ENCODE measurements at places on chromosomes 13 and 19. TPM values are rescaled to one million over a fixed set of nuclear protein-coding genes. Genes with fewer than 3 reads are reported as not detected.

GRCh38 chr19:39943586-39943985 lies 9.2 kb upstream of the FCGBP start:
- no peak for DNase-seq

DNA sequence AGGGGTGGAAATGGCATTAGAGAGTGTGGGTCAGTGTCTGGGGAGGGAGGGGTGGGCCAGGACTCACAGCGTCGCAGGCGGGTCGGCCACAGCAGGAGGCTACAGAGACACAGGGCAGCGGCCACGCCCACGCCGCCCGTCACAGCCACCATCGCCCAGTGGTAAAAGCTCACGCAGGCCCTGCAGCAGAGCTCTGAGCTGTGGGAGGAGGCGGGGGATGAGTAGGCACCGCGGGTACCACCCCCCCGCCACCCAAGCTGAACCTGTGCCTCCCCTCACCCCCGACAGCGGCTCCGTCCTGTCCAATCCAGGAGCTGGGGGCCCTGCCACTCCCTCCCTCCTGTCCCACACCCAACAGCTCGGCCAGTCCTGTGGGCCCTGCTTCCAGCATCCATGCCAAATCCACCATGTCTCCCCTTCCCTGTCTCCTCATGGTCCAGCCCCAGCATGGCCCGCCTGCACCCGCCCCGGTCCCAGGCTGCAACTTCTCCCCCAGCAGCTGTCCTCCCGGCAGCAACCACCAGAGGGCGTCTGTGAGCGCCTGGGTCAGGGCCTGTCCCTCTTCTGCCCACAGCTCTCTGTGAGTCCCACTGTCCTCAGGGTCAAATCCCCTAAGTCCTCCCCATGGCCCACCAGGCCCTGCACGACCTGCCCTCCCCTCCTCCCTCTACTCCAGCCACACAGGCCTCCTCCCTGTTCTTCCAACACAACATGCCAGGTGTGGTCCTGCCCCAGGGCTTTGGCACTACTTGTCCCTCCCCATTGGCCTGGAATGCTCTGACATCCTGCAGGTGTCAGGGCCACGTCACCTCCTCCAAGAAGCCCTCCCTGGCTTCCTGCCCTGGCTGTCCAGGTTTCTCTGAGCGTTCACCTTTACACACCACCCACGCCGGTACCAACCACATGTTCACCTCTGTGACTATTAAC lies 6.0 kb downstream of the TEKTIP1 start:
- peak; percentile 71 for DNase-seq

GRCh38 chr19:38263689-38264485 lies 486 bp upstream of the SPINT2 start:
- peak; percentile 76 for DNase-seq

DNA sequence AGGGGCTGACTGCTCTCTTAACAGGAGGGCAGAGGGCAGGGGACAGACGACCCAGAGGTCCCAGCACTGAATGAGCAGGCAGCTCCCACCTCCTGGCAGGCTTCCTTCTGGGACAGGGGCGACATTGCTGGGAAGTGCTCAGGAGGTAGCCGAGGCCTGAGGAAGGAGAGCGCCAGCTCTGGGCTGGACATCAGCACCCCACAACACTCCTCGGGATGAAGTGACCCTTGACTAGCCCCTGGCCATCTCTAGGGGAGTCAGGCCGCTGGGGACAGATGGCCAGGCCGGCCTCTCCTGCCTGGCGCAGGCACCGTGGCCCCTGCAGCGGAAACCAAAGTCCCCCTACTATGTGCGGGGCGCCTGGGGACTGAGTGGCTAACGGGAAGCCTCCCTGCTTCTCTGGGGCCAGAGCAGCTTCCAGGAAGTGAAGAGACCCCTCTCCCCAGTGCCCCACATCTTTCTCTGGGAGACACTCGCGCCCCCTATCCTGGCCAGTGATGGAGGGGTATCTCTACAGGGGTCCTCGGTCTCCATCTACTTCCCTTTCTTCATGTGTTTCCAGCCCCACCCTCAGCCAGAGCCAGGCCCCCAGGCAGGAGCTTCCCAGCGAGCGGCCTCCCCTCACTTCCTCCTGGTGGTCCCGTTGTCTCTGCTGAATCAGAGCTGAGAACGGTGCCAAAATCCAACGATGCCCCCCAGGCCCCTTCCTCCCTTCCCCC lies 10.1 kb downstream of the PRR36 start:
- DNase-seq: no peak

GRCh38 chr19:33064792-33065550 lies at the start of gene RHPN2:
TSS of gene RHPN2 (minus strand) at chr19:33064888. CDS start at chr19:33064852, 36 bp downstream.
- no peak for DNase-seq

GRCh38 chr19:18537431-18537830 lies 5.9 kb downstream of the FKBP8 start:
- DNase-seq: no peak

DNA sequence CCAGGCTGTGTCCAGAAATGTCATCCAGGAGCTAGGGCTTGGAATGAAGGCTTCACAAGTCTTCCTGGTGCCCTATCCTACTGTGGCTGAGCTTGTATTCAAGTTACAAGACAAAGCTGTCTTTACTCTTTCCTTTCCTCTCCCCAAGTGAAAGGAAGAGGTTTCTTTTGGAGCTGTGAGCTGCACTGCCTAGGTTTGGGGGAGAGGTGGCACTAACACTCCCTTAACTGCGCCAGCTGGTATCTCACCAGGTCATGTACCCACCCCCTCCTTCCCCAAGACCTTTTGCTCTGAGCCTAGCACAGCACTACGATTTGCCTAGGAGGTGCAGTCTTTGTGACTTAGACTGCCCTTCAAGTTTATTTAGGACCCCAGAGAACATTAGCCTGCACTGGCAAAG lies 2053.6 kb upstream of the PRR20A start:
- DNase-seq: no peak

DNA sequence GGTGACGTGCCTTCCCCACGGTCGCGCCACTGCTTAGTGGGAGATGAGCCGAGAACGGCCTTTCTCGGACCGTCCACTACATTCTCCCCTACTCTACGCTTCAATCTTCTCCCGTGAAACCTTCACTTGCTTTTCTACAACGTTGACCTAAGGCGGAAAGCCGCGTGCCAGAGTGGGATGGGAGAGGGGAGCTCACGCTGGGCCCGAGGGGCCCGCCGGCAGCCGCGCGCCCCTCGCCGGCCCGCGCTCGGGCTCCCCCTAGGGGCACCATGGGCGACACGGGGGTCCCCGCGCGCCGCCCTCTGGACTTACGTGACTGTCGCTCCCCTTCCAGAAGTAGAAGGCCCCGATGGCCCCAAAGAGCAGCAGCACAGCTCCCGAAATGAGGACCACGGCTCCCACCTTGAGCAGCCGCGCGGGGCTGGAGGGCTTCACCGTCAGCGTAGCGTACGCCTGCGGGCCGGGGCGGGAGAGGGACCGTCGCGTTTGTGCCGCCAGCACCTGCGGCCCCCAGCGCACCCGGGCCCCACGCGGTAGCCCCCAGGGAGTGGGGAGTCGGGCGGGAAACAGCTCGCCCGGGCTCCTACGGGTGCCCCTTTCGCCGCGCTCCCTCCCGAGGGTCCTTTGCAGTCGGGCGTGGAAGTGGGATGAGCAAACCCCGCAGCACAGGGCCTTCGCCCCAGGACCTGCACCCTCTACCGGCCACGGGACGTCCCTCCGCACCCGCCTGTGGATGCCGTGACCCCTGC lies 727 bp downstream of the CNMD start:
- DNase-seq: no peak

DNA sequence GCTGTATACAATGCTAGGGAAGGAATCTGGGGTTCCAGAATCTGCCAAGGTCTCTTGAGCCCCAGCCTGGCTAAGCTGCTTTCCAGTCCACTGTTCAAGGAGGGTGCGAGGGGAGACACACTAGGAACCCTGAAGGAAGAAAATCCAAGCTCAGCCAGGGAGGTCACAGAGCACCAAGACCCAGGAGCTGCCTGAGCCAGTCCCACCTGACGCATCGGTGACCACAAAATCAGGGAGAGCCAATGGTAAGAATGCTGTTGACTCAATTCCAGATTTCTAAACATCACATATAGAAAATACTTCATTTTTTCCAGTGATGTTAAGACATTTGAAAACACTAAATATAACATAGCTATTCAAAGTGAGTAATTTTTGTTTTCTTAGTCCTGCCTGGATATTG lies 50.1 kb downstream of the CEP89 start:
- DNase-seq: no peak

- peak; percentile 95 for DNase-seq
Observed at GRCh38 chr19:58554494-58555368, at the start of gene CHMP2A. TSS of gene CHMP2A (minus strand) at chr19:58555105. CDS start at chr19:58554212, 893 bp downstream.

DNA sequence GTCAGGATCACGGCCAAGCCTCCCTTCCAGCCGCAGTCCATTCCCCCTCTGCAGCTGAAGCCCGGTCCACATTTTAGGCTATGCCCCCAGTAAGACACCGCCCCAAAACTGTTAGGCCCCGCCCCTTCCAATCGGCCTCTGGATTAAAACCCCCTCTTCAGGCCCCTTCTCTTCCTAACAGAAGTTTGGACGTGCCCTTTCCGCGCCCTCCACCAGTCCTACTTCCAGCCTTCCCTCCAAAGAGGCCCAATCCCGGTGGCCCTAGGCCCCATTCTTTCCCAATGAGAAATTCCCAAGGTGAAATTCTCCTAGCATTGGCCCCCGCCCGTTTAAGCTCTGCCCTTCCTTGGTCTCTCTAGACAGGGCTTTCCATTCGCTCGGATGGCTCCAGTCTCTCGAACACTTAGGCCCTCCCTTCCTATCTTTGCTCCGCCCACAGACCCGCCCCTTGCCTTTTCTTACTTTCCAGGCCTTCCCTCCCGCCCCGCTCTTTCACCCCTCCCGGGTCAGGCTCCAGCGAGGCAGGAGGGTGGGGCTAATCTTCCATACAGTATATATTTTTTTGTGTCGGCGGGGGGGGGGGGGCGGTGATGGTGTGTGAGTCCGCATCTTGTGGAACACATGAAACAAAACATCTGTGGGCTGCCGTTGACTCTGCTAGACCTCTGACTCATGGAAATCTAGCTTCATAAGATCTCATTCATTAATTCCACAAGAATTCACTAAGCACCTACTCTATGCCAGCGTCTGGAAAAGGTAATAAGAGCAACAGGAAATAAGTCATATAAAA lies 13.6 kb downstream of the LTBP4 start:
- peak; percentile 61 for DNase-seq

DNA sequence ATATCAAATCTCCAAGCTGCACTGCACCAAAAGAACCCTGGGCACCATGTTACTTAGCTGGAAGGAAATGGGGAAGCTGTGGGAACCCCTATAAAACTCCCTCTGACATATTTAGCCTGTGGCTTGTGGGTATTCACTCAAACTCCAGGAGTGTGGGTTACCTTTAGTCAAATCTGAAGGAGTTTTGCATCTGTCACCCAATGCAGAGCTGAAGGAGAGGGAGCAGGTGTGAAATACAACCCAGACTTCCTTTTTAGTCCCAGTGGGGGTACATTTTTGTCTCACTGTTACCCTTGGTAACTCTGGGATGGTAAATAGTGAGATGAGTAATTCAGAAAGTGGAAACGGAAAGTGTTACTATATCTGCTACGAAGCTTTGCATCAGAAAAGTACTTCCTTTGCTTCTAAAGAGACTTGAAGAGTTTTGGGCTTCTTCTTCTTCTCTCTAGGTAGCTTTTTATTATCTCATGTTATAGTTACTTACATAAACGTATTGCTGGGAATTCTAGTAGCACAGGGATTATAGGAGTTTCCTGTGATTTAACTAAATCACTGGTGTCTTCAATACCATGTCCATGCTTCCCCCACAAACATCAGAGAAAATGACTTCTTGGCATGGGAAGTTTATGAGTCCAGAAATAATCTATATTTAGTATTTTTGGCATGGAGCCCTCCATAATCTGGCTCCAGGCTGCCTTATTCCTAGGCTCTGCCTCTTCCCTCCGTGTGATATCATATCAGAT lies 105.9 kb downstream of the AKAP11 start:
- DNase-seq: peak; percentile 32

DNA sequence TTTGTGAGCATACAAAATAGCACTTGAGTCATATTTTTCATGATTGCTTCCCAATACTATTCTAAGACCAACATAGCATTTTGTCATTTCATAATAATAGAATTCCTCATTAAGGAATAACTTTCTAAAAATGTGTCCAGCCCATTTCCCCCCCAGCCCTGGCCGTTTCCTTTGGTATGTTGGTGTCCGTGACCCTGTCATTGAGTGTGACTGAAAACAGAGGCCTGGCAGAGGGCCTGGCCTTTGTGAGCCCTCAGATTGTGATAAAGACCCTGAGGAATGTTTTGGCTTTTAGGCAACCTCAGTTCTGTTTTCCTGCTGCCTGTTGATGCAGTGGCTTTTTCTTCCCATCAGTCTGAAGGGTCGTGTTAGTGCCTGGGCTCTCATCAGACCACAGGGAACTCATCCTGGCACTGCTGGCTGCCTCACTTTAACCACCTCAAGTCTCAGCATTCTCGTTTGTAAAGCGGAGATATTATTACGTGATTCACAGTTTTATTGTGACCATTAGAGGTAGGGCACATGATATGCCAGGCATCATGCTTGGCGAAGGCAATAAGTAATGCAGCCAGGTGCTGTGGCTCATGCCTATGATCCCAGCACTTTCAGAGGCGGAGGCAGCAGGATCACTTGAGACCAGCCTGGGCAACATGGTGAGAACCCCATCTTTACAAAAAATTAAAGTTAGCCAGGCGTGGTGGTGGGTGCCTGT lies 13.8 kb downstream of the SPINT2 start:
- no peak for DNase-seq

DNA sequence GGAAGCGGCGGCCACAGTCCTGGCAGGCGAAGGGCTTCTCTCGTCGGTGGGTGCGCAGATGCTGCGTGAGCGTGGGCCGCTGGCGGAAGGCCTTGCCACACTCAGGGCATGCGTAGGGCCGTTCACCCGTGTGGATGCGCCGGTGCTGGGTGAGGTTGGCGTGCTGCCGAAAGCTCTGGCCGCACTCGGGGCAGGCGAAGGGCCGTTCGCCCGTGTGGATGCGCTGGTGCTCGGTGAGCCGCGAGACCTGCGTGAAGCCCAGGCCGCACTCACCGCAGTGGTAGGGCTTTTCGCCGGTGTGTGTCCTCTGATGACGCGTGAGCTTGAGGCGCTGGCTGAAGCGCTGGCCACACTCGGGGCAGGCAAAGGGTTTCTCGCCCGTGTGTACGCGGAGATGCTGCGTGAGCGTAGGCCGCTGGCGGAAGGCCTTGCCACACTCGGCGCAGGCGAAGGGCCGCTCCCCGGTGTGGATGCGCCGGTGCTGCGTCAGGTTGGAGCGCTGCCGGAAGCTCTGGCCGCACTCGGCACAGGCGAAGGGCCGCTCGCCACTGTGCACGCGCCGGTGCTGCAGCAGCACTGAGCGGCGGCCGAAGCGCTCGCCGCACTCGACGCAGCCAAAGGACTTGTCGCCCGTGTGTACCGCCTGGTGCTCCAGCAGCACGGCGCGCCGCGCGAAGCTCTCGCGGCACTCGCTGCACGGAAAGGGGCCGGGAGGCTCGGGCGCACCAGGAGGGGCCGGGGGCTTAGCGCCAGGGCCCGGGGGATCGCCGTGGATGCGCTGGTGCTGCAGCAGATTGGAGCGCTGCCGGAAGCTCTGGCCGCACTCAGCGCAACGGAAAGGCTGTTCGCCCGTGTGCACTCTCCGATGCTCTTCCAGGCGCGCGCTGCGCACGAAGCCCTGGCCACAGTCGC lies 4.0 kb upstream of the UBE2M start:
- peak; percentile 37 for DNase-seq

CRB3 gene
- 5.1 TPM for total RNA-seq

ERICH6B gene
- not detected for total RNA-seq

LGALS7 gene
- total RNA-seq: not detected

F10 gene
- not detected for total RNA-seq

ANKLE1 gene
- total RNA-seq: 2.8 TPM

ZNF112 gene
- 0.32 TPM for total RNA-seq
